Colonic mucosa (tissue), 4 donors: ENCODE measurements at places on chromosomes 16 and 17.

DNA sequence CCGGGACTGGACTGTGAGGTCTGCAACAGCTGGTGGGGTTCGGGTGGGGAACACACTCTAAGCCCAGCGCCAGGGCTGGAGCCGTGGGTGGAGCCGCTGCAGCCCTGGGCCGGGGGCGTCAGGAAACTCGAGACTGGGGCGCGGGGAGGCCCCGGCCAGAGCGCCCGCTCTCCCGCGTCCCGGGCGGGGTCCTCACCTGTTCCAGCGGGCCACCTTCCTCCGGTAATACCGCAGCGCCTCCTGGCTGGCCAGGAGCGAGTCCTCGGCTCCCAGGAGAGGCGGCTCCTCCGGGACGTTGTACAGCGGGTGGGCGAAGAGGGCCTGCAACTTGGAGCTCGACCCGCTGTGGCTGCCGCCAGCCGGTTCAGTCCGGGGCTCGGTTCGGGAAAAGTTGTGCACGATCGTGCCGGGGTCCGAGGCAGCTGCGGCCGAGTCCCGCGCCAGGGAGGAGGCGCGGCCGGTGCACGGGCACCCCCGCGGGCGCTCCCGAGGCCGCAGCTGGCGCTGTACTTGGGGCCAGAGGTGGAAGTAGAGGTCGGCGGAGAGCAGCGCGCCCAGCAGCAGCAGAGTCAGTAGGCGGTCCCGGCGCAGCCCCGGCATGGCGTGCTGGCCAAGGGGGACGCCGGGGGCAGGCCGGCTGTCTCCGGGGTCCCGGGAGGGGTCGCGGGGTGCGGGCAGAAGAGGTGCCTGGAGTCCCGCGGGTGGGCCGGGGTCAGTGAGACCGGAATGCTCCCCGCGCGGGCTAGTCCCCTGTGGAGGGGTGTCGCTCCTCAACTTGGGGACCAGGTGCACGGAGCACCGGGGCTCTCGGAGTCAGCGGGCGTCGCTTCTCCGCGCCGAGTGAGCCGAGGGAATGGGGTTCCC lies 868 bp downstream of the FAM20A start:
- no peak for DNase-seq

GRCh38 chr17:73203788-73204479 lies 11.1 kb downstream of the COG1 start:
- no peak for DNase-seq

- DNase-seq: no peak
Observed at GRCh38 chr16:35011-35677, 18.3 kb downstream of the POLR3K start.

- no peak for DNase-seq
Observed at GRCh38 chr17:77396610-77397009, 255.8 kb downstream of the SEC14L1 start.

DNA sequence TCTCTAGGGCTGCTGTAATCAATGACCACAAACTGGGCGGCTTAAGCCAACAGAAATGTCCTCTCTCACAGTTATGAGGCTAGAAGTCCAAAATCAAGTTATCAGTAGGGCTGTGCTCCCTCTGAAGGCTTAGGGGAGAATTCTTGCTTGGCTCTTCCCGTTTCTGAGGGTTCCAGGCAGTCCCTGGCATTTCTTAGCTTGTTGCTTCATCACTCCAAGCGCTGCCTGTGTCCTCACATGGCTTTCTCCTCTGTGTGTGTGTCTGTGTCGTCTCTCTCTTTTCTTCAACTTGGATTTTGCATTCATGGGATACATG lies 13.7 kb upstream of the CDC42EP4 start:
- DNase-seq: no peak

DNA sequence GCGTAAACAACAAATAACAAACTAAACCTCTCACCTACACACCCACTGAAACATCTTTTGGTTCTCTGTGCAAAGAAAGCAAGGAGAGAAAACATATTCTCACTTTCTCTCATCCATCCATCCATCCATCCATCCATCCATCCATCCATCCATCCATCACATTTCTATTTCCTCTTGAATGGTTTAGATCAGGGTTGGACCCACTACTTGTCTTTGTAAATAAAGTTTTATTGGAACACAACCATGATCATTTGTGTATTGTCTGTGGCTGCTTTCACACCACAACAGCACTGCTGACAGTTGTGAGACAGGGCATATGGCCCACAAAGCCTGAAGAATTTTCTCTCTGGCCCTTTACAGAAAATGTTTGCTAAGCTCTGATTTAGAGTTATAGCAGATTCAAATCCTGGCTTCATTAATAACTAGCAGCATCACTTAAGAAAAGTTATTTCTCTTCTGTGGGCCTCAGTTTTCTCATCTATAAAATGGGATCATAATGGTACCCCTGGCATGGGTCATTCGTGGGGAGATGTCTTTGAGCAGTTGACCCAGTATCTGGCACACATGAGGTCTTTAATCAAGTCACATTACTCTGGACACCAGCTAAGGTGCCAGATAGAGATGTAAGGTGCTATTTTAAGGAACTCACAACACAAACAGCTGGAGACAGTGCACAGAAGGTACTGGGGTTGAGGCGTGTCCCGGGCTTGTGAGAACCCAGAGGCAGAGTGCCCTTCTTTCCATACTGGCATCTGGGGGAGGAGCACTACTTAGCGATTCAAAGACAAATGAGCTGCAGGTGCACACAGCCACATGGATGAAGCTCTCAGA lies 146.3 kb downstream of the CMIP start:
- no peak for DNase-seq
